ELR (cell line): ENCODE measurements at places on chromosomes 1 and 21.

DNA sequence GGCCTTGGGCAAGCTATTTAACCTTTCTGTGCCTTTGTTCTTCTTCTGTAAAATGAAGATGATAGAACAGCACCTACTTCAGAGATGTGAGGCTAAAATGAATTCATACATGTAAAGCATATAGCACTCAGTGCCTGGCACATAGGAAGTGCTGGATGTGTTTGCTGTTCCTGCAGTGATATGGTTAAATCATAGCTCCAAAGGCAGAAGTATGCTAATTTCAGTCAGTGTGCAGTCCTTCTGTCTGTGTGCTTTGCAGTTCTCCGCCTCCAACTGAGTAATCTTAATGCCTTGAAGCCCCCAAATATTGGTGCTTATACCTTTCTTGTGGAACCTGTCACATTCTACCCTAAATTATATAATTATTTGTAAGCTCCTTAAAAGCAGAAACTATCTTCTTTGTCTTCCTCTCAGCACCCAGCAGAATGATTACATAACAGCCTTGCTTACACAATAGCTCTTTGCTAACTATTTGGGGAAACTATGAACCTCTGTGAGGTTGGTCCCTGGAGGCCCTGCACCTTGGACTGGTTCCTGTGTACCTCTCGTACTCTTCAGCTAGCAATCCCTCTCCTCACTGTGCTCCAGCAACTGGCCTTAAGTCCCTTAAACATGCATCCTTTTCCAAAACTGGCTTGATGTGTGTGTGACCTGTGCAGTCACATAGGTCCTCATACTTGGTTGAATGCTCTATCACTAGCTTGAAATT is 57.0 kb upstream of the CACYBP start:
- no peak for DNase-seq

DNA sequence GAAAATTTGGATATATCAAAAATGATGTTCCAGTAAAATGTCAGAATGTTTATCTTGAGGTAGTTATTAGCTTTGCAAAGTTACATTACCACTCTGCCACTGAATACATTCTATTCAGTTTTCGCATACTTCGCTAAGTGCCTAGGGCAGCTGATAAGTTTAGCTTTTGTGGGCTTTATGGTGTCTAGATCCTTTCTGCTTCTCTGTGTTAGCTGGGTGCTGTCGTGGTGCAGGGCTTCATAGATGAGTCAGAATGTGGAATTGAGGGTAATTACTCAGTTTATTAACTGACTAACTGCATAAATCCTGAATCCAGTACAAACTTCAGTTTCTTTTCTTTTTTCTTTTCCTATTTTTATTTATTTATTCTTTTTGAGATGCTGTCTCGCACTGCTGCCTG is 21.5 kb downstream of the NCAM2 start:
- DNase-seq, result peak; percentile 57

GRCh38 chr1:21439721-21440629 is at the start of gene NBPF3:
Gene NBPF3 (plus strand): TSS chr1:21440137. CDS start chr1:21445087, 4,950 bp downstream.
- peak; percentile 86 for DNase-seq

- no peak for DNase-seq
Observed at GRCh38 chr1:2349806-2350205, 41.5 kb downstream of the MORN1 start.

- no peak for DNase-seq
Observed at GRCh38 chr21:44372616-44373015, 19.2 kb downstream of the TRPM2 start.

- no peak for DNase-seq
Observed at GRCh38 chr1:214588963-214589597, 13.9 kb upstream of the CENPF start.

DNA sequence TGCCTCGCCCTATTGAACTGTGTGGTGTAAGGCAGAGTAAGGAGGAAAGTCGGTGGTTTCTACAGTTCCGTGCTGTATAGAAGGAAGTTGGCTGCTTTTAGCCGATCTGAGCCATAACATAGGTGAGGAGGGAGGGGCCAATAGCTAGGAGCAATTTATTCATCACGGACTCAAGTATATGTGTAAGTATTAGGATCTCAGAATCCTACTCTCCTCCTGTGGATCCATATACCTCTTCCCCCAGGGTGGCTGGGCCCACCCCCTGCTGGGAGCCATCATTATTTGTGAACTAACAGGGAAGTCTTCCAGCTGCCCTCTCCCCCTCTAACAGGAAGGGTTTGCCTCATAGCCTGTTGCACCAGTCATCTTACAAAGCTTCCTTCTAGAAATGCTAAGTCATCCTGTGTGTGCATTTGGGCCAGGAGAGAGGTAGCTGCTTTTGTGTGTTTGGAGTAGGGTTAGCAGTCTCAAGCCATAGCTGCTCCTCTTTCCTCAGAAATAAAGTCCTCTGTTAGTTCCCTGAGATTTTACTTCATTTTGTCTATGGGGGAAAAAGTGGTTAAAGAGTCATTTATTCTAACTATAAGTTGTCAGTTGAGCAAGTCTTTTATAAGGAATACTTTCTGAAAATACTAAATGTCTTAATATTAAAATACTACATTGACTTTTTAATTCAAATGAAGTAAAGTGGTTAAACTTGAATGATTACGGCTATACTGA is 14.9 kb upstream of the CENPS start:
- peak; percentile 66 for DNase-seq

DNA sequence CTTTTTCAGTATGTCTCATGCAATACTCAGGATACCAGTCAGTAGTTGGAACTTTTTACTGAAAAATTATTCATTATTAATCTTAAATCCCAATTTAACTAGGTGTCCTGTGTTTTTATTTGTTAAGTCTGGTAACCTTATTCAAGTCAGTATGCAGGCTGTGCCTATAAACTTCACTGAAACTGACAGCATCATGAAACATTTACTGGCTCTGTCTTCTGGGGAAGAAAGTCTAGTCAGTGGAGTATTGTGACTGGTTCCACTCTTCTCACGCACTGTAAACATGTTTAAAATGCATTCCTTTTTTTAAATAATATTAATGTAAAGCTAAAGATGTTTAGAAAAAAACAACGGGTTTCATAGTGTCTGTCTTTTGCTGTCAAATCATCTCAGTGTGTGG is 739.7 kb downstream of the LTN1 start:
- DNase-seq, result peak; percentile 47

DNA sequence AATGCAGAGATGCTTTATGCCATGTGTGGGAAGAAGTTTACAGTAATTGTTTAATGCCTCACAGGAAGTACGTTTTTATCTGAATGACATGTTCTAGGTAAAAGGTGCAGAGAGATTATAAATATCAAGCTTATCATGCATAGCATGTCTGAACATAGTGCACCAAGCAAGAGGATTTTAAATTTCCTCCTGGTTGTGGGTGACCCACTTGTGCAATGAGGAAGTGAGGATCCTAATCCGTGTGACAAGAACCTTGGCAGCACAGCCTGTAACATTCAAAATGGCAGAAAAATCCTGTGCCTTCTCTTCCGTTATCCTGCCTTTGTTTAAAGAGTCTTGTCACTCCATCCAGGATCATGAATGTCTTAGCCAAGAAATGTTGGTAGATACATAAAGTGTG is 75.6 kb downstream of the PLA2G4A start:
- DNase-seq, result no peak

GRCh38 chr1:150053926-150054325 is 13.7 kb upstream of the VPS45 start:
- no peak for DNase-seq

DNA sequence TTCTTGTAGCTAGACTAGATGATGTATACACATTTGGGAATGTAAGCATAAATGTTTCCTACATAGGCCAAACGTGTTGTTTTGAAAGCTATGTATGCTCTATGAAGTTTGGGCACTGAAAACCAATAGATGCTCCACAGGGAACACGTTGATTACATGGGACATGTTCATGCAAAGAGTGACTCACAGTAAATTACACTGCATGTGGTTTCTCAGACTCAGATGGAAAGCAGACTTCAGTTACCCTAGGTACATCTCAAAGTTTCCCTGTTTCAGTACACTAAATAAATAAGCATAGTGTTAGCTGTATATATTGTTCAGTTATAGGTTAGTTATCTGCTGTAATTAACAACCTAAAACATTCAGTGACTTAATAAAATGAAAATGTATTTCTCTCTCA is 301.9 kb upstream of the RUNX1 start:
- peak; percentile 8 for DNase-seq

- no peak for DNase-seq
Observed at GRCh38 chr1:106879538-106879937, 176.9 kb upstream of the PRMT6 start.

DNA sequence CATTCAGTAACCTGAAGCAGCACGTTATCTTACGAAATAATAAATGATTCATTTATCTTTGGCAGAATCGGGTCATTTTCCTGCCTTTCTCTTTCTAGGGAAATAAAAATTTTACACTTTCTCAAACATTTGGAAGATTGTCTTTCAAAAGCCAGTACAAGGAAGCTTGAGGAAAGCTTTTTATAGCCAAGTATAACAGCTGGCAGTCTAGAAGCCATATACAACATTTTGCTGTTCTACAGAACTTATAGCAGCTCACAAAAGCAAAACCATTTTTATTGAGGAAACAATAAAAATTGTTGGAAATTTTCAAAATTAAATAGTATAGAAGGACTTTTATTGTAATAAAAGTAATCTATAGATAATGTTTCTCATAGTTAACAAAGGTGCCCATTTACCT is 448.6 kb downstream of the SMYD3 start:
- no peak for DNase-seq

GRCh38 chr1:5850503-5850902 is 141.7 kb downstream of the NPHP4 start:
- no peak for DNase-seq
